Vagina (tissue), 2 donors: ENCODE measurements at places on chromosomes 5 and 9. TPM values are rescaled to one million over a fixed set of nuclear protein-coding genes. Genes with fewer than 3 reads are reported as not detected.
A peak's percentile ranks its signal among the peaks of the same experiment; 100 is the strongest.

The EGFLAM gene
- total RNA-seq = 15.2 TPM

The P4HA2 gene
- total RNA-seq = 42.0 TPM

The MEGF10 gene
- total RNA-seq = 0.74 TPM

The CCL28 gene
- total RNA-seq = 0.74 TPM

The POU5F2 gene
- total RNA-seq = 3.2 TPM

The PRELID2 gene
- 16.2 TPM for total RNA-seq

The SLC6A7 gene
- 0.25 TPM for total RNA-seq

- DNase-seq = no peak
Measured at GRCh38 chr5:78602400-78602799, 46.2 kb downstream of the LHFPL2 start.

GRCh38 chr9:96460882-96461281 is 10.9 kb downstream of the HABP4 start:
- no peak for DNase-seq

- peak; percentile 93 for DNase-seq
Measured at GRCh38 chr9:98989036-98990000, 45.6 kb downstream of the COL15A1 start.

- DNase-seq = no peak
Measured at GRCh38 chr5:1119312-1119831, 7.5 kb upstream of the SLC12A7 start.

GRCh38 chr5:175652741-175653663 is 4.9 kb upstream of the HRH2 start:
- no peak for DNase-seq

- DNase-seq = no peak
Measured at GRCh38 chr5:128252196-128252595, 168.6 kb downstream of the SLC12A2 start.

DNA sequence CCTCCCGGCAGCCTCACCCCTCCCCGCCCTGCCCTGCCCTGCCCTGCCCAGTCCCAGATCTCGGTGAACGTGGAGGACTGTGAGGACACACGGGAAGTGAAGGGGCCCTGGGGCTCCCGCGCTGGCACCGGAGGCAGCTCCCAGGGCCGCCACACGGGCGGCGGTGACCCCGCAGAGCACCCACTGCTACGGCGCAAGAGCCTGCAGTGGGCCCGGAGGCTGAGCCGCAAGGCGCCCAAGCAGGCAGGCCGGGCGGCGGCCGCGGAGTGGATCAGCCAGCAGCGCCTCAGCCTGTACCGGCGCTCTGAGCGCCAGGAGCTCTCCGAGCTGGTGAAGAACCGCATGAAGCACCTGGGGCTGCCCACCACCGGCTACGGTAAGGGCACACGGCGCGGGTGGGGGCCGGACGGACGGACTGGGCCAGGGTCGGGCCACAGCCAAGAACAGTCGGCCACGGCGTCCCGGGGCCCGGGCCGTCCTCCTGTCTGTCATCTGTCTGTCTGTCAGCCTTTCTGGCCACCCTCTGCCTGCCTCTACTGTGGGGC is 84.2 kb downstream of the KCNT1 start:
- DNase-seq = no peak

GRCh38 chr5:57600321-57600720 is 117.7 kb upstream of the ACTBL2 start:
- DNase-seq = no peak

DNA sequence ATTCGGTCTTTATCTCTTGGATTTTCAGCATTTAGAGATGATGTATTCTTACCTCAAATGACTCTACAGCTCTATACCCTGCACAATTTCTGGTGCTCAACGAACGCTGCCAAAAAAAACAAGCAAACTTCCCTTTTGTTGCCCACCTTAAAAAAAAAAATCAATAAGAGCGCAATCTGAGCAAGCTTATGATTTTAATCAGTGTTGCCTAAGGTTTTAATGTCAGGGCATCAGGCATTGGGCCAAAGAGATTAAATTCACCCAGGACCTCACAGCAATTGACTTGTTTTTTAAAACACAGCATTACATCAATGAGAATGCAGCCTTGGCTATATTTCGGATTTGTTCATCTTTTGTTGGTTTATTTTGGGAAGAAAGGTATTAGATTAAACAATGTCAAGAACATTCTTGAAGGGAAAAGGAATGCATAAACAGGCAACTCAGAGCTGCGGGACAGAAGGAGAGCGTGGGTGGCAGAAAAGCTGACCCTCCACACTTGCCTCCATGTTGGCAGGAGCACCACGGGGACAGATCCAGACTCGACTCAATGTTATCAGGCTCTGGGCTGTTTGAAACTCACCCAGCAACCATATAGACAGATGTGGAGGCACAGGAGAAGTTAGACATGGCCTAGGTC is 127.5 kb upstream of the DAPK1 start:
- DNase-seq = no peak

DNA sequence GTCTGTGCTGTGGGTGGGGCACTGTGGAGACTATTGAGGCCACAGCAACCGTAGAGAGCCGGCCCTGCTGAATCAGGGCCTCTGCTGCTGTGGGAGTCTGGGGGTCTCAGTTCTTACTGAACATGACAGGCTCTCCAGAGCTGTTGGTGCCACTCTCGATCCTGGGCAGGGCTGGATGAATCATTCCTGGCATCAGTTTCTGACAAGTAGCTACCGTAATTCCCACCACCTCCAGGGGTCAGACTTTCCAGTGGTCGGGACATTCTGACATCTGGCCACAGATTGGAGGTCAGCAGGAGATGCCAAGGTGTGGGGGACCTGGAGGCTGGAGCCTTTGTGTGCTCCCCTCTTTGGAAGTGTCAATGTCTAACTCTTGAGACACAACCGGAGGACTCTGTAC is 188.4 kb downstream of the IRX2 start:
- DNase-seq = peak; percentile 56

DNA sequence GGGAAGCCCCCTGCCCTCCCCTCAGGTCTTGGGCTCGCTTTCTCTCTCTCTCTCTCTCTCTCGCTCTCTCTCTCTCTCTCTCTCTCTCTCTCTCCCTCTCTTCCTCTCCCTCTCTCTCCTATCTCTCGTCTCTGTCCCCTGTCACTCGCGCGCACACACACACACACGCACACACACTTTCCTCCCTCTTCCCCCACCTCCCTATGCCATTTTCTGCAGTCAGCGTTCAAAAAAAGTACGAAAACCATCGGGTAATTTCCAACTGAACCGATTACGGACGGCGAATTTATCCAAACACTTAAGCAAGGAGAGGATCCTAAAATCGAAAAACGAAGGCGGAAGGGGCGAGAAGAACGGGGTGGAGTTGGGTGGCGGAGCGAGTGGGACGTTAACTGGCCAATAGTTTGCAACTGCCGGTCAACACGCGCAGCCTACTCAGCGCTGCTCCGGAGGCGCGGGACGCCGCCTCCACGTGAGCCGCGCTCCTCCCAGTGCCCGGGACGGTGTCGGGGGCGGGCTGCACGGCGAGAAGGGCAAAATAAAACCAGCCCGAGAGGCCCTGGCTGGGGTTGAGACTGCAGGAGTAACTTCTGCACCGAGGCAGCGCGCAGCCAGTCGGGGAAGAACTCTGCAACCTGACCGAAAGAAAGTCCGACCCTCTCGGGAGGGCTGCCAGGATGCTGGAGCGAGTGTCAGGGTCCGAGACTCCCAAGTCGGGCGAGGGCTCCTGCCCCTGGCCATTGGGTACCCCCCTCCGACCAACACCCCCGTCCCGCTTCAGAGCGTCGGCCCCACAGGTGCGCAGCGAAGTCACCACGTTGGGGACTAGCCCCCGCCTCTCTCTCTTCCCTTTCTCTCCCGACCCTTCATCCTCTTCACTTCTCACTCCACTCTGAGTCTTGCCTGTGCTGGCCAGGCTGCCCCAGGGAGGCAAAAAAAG is 24.9 kb upstream of the ELAVL2 start:
- DNase-seq = no peak

- no peak for DNase-seq
Measured at GRCh38 chr9:14349447-14350348, 35.8 kb upstream of the NFIB start.

GRCh38 chr9:530681-531080 is 310.8 kb upstream of the DMRT1 start:
- DNase-seq = no peak

DNA sequence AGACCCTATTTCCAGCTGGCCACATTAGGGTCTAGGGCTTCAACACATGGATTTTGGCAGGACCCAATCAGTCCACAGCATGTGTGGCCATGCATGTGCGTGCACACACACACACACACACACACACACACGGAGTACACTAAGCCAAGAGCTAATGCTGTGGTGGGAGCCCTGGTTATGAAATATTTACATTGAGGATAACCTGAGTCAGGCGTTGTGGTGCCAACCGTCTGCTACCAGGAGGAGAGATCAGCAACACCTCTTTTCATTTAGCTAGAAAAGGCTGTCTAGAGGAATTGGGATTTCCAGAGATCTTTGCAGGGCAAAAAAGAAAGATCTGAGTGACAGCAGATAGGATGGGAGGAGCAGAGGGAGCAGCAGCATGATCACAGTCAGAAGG is 141.5 kb downstream of the TRPM3 start:
- DNase-seq = no peak

GRCh38 chr5:75325242-75325641 is 11.8 kb upstream of the HMGCR start:
- DNase-seq = no peak

- no peak for DNase-seq
Measured at GRCh38 chr5:93257616-93258015, 323.4 kb downstream of the NR2F1-AS1 start.

- DNase-seq = no peak
Measured at GRCh38 chr9:94222870-94223269, 36.2 kb upstream of the ZNF169 start.

DNA sequence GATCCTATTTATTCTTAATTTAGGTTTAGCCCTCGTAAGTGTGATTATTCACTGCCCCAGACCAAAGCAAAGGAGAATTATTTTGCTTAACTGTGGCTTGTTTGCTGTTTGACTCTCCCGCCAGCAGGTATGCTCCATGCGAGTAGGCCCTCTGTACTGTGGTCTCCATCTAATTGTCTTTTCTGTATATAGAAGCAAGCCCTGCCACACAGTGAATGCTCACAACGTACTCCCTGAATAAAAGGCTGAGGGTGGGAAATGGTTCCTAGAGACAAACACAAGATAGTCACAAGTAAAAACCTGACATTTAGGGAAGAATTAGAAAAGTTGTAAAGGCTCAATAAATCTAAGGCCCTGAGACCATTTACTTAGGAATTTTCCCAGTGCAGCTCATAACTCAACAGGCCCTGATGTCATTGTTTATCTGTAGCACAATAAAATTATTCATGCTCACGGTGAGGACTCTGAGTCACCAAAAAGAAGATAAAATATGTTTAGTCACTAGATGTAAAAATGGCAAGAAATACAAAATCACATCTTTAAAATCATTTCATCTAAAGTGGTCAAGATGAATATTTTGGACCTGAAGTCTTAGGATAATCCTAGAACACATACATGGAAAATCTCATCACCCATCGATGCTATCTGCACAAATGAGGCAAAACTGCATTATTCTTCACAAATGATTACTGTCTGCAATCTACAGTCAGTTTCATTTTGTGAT is 473.2 kb downstream of the ENC1 start:
- no peak for DNase-seq

DNA sequence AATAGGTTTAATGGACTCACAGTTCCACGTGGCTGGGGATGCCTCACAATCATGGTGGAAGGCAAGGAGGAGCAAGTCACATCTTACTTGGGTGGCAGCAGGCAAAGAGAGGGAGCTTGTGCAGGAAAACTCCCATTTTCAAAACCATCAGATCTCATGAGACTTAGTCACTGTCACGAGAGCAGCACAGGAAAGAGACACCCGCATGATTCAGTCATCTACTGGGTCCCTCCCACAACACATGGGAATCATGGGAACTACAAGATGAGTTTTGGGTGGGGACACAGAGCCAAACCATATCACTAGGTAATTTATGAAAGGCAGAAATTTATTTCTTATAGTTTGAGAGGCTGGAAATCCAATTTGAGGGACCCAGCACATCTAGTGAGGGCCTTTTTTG is 40.0 kb downstream of the MTREX start:
- no peak for DNase-seq

GRCh38 chr9:116629634-116630033 is 57.5 kb upstream of the TRIM32 start:
- DNase-seq = no peak

- DNase-seq = no peak
Measured at GRCh38 chr5:173783371-173783770, 104.8 kb upstream of the CPEB4 start.

DNA sequence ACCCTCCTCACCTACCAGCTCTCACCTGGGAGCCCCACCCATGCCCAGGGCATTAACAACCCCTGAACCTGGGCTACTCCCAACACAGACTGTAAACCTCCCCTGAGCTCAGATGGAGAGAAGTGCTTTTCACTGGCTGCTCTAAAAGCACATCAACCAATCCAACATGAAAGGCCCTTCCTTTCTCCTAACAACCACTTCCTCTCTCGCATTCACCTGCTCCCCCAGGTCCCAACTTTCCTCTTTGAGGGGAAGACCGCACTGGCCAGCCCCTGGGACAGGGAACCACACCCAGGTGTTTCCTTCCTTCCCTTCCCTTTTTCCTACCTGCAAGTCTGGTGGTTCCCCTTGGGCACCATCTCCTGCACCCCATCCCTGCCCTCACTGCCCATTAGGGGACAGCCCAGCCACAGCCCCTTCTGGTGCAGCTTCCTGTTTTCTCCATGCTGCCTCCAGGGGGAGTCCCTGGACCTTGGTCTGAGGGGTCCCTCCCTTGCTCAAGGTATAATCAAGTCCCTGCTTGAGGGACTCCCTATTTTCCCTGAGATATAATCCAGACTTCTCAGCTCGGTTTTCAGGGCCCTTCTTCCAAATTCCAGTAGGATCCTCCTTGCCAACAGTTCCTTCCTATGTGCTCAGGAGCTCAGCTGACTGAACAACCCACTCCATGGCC is 30.5 kb upstream of the DAB2IP start:
- no peak for DNase-seq

DNA sequence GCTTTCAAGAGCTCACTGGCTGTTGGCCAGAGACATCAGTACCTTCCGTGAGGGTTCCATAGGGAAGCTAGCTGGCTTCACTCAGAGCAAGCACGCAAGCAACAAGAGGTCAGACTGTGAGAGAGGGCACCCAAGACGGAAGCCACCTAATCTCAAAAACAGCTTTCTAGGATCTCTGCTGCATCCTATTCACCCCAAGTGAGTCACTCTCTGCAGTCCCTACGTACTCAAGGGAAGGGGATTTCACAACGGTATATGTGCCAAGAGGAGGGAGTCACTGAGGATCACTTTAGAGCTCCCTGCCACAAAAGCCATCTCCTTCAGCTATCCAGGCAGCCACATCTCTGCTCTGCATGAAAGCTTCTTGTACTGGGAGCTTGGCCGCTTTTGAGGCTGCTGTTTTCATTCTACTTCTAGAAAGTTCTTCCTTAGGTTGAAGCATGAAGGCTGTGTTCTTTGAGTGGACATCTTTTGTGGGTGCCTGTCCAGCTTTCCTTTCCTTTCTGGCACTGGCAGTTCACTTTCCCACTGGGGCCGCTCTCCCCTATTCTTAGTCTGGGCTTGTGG is 249.5 kb downstream of the MAN2A1 start:
- no peak for DNase-seq

- no peak for DNase-seq
Measured at GRCh38 chr5:96031180-96031579, 69.5 kb upstream of the ELL2 start.

GRCh38 chr5:75567710-75568109 is 43.5 kb upstream of the ANKDD1B start:
- DNase-seq = no peak
